ENCODE measurements at places on chromosomes 12 and 14.

DNA sequence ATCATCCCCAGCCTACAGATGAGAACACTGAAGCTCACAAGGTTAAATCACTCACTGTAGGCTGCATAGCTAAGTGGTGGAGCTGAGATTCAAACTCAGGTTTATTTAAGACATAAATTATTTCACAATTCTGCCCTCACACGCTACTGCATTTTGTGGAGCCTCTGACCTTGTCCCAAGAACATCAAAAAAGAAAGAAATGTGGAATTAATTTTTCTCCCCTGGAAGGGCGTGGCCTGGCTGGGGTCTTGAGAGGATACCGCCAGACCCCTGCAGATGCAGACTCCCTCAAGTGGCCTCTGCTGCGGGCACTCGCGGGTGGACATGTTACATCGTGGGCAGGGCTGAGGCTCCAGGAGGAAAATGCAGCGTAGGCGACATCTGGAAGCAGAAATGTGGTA lies 40.6 kb downstream of the LTBP2 start:
- no peak for DNase-seq

- no peak for DNase-seq
These were observed 1.2 kb downstream of the SOX5 start for GRCh38 chr12:23948291-23948690.

DNA sequence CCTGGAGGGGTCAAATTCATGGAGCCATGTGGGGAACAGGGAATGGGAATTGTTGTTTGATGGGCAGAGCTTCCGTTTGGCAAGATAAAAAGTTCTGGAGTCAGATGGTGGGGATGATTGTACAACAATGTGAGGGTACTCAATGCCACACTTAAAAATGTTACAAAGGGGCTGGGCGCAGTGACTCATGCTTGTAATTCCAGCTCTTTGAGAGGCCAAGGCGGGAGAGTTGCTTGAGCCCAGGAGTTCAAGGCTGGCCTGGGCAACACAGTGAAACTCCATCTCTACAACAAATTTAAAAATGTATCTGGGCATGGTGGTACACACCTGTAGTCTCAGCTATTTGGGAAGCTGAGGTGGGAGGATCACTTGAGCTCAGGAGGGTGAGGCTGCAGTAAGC lies 66.0 kb upstream of the DIO3 start:
- no peak for DNase-seq

- DNase-seq: no peak
These were observed 117.3 kb downstream of the LGMN start for GRCh38 chr14:92631098-92631497.

All from GM10248 (cell line).